NT2/D1 (cell line): ENCODE measurements at places on chromosomes 2 and 18.

GRCh38 chr18:59820663-59821062 is 79.1 kb upstream of the PMAIP1 start:
- DNase-seq, result no peak

DNA sequence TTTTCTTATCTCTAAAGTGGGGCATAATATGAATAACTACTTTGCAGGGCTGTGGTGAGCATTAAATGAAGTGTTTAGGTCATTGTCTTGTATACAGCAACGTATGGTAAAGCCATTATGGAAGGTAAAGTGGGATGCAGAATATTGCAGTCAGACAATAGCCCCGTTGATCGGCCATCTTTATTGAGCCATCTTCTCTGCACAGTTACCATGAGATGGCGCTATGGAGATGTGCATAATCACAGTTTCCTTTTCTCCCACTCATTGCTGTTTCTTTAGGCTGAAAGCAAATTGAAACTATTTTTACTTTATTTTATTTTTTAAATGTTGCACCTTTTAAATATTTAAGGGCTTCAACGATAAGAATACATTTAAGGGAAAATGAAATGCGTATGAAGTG is 108.9 kb downstream of the THSD7B start:
- DNase-seq, result peak; percentile 20

DNA sequence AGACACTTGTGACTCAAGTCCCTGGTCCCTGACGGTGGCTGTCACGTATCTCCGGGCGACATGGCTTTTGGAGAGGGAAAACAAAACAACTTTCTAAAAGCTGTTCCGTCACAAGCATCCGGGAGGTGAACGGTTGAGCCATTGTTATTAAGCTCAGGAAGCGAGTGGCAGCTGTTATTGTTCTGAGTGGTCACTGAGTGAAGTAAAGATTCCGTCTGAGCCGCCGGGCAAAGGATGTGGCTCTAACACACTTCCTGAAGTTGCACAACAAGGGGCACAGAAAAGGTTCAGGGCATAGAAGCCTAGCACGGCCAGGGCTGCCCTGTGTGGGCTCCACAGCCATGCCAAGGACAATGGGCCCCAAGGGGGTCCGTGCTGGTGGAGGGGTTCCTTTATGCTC is 24.3 kb downstream of the INPP5D start:
- no peak for DNase-seq

DNA sequence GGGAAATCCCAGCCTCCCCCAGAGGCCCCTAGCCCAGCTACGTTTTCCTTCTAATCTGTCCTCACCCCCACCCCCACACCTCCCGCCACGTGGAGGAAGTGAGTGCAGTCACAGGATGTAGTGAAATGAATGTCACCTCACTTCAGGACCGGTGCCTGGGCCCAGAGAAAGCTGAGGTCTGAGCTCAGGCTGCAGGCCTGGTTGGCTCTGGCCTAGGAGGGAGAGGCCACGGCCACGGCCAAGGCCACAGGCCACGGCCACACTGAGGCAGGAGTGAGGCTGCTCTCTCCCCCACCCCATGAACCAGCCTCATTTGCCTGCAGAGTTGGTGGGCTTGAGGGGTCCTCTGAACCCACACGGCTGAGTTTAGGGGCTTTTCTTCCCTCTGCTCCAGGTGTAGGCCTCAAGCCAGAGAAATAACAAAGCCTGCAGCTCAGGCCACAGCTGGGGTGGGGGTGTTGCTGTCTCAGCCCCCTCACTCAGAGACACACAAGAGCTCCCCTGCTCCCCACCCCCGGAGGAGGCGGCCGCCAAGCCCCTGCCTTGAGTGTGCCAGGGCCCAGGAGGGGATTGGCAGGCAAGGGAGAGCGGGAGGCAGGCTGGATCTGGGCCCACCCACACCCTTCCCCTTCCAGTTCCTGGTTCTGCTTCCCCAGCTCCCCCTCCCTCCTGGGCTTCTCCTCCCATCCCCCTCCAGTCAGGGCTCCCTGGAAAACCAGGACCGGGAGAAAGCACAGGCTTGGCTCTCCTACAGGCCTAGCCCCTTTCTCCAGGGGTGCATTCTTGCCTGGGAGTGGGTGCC is 27.0 kb downstream of the DNMT3A start:
- DNase-seq, result peak; percentile 79

- no peak for DNase-seq
Measured at GRCh38 chr2:158610059-158610458, 153.3 kb downstream of the PKP4 start.
